ENCODE measurements at places on chromosomes 16 and 17. TPM values are rescaled to one million over a fixed set of nuclear protein-coding genes. Genes with fewer than 3 reads are reported as not detected.

The EXOSC6 gene
- 31.6 TPM for total RNA-seq

The ABCC1 gene
- total RNA-seq: 66.0 TPM

The LCAT gene
- total RNA-seq: 4.6 TPM

DNA sequence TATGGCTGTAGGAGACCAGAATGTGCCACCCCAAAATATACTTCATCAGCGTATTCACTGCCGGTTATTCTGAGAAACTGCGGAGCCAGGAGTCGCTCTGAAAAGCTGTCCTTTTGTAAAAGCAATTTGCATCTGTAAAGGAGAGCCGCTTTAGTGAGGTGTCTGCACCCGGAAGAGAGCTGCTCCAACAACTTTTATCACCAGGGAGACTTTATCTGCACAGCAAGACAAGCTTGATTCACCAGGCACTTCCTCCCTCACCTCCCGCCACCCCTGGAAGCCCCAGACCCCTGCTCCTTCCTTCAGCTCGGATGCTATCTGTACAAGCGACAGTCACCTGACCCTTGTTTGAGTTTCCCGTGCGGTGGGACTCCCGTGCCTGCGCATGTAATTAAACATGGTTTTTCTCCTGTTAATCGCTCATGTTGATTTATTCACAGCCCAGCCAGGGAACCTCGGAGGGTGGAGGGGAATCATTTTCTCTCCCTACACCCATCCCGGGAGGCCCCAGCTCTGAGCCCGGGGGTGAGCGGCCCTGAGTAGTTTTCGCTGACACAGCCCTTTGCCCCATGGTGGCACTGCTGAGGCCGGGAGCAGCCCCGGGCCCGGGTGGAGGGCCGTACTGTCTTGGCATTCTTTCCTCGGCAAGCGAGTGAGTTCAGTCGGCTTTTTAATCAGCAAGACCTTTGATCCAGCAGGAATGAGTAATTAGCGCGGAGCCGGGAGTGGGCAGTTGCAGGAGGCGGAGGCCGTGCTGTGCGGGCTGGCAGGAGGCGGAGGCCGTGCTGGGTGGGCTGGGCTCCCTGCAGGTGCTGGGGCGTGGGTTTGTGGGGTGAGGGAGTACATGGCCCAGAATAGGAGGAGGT, 222.7 kb upstream of the CIBAR2 start:
- peaks cover 17% of the 10 kb centered on the region for H3K4me1 ChIP-seq
- no peak for DNase-seq
- H3K4me3 ChIP-seq: peak overlapping the region; percentile 90
- peak overlapping the region; percentile 83 for H3K27ac ChIP-seq
- no peaks in the 10 kb centered on the region for H3K36me3 ChIP-seq

DNA sequence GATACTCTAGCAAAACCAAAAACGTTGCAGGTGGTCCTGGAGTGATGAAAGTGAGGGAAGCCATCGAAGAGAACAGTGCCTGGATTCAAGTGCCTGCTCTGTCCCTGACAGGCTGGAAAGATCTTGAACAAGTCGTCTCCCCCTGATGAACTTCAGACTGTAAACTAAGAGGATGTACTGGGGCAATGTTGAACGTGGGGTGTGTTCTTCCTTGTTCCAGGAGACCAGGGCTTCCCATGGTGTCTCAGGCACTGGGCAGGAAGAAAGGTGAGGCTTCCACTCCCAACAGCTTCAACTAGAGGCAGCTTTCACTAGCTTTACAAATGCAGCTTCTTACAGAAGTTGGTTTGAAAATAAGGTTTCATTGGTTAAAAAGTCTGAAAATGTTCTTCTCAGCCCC, 21.4 kb upstream of the NF1 start:
- no peak for DNase-seq
- H3K4me1 ChIP-seq: no peaks in the 10 kb centered on the region
- H3K27me3 ChIP-seq: no peaks in the 10 kb centered on the region
- no peak overlapping the region for H3K4me3 ChIP-seq
- H3K27ac ChIP-seq: no peak overlapping the region

GRCh38 chr16:4204521-4204920, 37.4 kb downstream of the SRL start:
- peaks cover 8% of the 10 kb centered on the region for H3K27me3 ChIP-seq
- no peaks in the 10 kb centered on the region for H3K36me3 ChIP-seq
- DNase-seq: no peak
- H3K27ac ChIP-seq: no peak overlapping the region
- no peak overlapping the region for H3K4me3 ChIP-seq

- H3K4me1 ChIP-seq: peaks cover 76% of the 10 kb centered on the region
- H3K27ac ChIP-seq: peak overlapping the region; percentile 100
- no peak for DNase-seq
- H3K27me3 ChIP-seq: no peaks in the 10 kb centered on the region
- H3K36me3 ChIP-seq: no peaks in the 10 kb centered on the region
- H3K4me3 ChIP-seq: peak overlapping the region; percentile 86
Observed at GRCh38 chr17:40106760-40107521, 6.6 kb upstream of the NR1D1 start.

DNA sequence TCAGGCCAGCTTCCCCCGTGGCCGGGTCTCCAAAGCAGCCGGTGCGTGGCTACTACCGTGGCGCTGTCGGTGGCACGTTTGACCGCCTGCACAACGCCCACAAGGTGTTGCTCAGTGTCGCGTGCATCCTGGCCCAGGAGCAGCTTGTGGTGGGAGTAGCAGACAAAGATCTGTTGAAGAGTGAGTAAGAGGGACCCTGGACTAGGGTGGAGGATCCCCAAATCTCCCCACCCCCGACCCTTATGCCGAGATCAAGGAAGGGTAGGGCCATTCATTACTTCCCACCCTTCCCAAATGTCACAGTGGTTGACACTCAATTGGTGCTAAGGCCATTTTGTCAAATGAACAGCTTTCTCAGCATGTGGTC, 1.2 kb downstream of the COASY start:
- H3K27ac ChIP-seq: peak overlapping the region; percentile 94
- no peaks in the 10 kb centered on the region for H3K27me3 ChIP-seq
- no peaks in the 10 kb centered on the region for H3K36me3 ChIP-seq
- peaks cover 23% of the 10 kb centered on the region for H3K4me1 ChIP-seq

DNA sequence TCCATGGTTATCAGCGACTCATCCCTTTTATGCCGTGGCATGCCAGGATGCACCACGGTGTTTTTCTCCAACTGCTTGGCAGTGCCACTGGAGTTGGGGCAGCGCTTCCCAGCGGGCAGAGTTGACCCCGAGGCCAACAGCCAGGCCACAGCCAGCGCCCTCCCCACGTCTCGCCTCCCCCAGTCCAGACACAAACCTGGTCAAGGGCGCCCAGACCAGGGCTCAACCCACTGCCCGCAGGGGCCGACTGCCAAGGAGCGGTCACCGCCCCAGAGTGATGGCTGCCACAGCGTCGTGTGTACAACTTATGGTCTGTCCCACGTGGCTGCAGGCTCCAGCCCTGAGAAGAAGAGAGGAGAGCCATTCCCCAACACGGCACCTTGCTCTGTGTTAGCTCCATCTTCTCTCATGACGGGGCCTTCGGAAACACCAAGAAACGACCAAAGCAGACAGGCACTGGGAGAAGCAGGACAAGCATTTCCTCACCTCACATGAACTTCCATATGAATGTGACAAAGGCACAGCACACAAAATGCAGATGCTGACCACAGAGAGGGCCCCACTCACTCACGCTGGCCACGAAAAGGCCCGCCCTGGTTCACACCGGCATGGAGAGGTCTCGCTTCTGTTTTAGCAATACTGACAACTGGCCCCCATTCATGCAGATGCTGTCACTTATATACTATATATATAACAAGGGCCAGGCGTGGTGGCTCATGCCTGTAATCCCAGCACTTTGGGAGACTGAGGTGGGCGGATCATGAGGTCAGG, 27.0 kb downstream of the AXIN1 start:
- no peaks in the 10 kb centered on the region for H3K27me3 ChIP-seq
- no peaks in the 10 kb centered on the region for H3K36me3 ChIP-seq
- no peak for DNase-seq

DNA sequence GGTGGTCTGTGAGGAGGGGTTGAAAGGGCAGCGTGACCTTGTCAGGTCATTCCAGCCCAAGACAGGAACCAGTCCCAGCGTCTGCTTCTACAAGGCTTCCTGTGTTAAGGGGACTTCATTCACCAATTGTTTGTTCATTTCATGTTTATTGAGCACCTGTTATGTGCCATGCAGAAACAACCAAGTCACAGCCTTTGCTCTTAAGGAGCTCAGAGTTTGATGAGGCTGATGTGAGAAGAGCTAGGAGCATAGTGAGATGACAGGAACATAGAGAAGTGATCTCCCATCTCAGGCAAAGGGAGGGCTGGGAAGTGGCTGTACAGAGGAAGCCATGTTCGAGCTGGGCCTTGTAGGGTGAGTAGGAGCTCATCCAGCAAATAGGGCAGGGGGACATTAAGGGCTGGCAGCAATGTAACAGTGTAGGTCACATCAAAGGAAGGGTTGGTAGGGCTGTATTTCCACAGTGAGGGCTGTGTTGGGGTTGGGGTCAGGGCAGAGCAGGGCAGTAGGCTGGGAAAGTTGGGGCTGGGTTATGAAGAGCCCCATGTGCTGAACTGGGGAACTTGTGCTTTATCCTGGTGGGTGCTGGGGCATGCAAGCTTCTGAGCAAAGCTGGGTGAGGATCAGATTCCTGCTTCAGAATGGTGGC, 79.8 kb downstream of the ARHGAP23 start:
- H3K4me3 ChIP-seq: peak overlapping the region; percentile 61
- no peak overlapping the region for H3K27ac ChIP-seq
- H3K36me3 ChIP-seq: peaks cover 5% of the 10 kb centered on the region
- H3K27me3 ChIP-seq: peaks cover 47% of the 10 kb centered on the region
- DNase-seq: no peak

Data from T-helper 17 cell (primary cell).